ENCODE measurements at places on chromosomes 7 and 10. TPM values are rescaled to one million over a fixed set of nuclear protein-coding genes. Genes with fewer than 3 reads are reported as not detected.

- peaks cover 5% of the 10 kb centered on the region for H3K4me1 ChIP-seq
- DNase-seq = peak; percentile 23
- H3K36me3 ChIP-seq = no peaks in the 10 kb centered on the region
- H3K27ac ChIP-seq = no peak overlapping the region
- H3K4me3 ChIP-seq = no peak overlapping the region
- peaks cover 4% of the 10 kb centered on the region for H3K27me3 ChIP-seq
Measured at GRCh38 chr7:37832194-37832593, 16.2 kb upstream of the NME8 start.

HECW1 gene
- not detected for total RNA-seq

GRCh38 chr7:1320616-1321240 lies 88.1 kb downstream of the UNCX start:
- DNase-seq = no peak
- peaks cover 6% of the 10 kb centered on the region for H3K27me3 ChIP-seq
- H3K36me3 ChIP-seq = no peaks in the 10 kb centered on the region
- no peak overlapping the region for H3K4me3 ChIP-seq

- peaks cover 3% of the 10 kb centered on the region for H3K4me1 ChIP-seq
- no peak overlapping the region for H3K4me3 ChIP-seq
- DNase-seq = no peak
- no peaks in the 10 kb centered on the region for H3K27me3 ChIP-seq
- no peak overlapping the region for H3K27ac ChIP-seq
- no peaks in the 10 kb centered on the region for H3K36me3 ChIP-seq
Measured at GRCh38 chr10:3538291-3538655, 246.7 kb downstream of the KLF6 start.

CNPY1 gene
- total RNA-seq = not detected

GRCh38 chr10:102267748-102268147 lies 22.4 kb downstream of the GBF1 start:
- H3K36me3 ChIP-seq = peaks cover 12% of the 10 kb centered on the region
- peak overlapping the region; percentile 87 for H3K27ac ChIP-seq
- H3K4me1 ChIP-seq = peaks cover 67% of the 10 kb centered on the region

- H3K27me3 ChIP-seq = peaks cover 8% of the 10 kb centered on the region
- DNase-seq = no peak
- H3K36me3 ChIP-seq = no peaks in the 10 kb centered on the region
- H3K27ac ChIP-seq = no peak overlapping the region
- H3K4me1 ChIP-seq = no peaks in the 10 kb centered on the region
Measured at GRCh38 chr7:90532231-90532929, 62.9 kb downstream of the PTTG1IP2 start.

DNA sequence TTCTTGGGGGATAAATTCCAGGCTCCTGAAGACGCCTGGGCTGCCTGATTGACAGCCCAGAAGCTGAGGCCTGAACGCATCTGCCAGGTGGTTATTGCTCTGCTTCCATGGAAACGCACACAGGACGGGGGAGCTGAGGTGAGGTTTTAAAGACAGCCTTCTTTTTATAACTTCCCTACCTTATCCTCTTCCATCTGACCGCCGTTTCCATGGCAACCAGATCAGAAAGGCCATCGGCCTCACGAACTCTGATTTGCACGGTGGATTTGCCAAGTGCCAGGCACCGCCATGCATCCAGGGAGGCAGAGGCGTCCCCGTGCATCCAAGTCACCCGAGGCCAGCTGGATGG lies 260.9 kb downstream of the ADARB2 start:
- DNase-seq = no peak
- no peaks in the 10 kb centered on the region for H3K36me3 ChIP-seq
- no peaks in the 10 kb centered on the region for H3K4me1 ChIP-seq
- peaks cover 6% of the 10 kb centered on the region for H3K27me3 ChIP-seq

DNA sequence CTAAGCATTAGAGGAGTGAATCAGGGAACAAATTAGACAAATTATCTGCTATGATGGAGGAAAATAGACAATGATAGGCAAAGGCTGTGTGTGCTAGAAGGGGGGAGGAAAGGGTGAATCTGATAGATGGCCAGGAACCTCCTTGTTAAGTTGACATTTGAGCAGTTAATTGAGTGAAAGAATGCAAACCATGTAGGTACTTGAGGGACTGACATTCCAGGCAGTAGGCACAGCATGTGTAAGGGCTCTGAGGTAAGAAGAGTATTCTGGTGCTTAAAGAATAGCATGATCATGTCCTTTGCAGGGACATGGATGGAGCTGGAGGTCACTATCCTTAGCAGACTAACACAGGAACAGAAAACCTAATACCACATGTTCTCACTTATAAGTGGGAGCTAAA lies 48.6 kb upstream of the TES start:
- no peak for DNase-seq
- no peaks in the 10 kb centered on the region for H3K36me3 ChIP-seq
- H3K4me3 ChIP-seq = no peak overlapping the region
- peaks cover 1% of the 10 kb centered on the region for H3K4me1 ChIP-seq
- H3K27me3 ChIP-seq = peaks cover 16% of the 10 kb centered on the region

- H3K36me3 ChIP-seq = no peaks in the 10 kb centered on the region
- H3K27ac ChIP-seq = no peak overlapping the region
- peak overlapping the region; percentile 62 for H3K4me3 ChIP-seq
- H3K27me3 ChIP-seq = peaks cover 41% of the 10 kb centered on the region
Measured at GRCh38 chr10:79981450-79982361, 32.8 kb upstream of the SFTPD start.

CHAT gene
- total RNA-seq = not detected

TMEM225B gene
- 1.7 TPM for total RNA-seq

AKR1B15 gene
- not detected for total RNA-seq

ECHS1 gene
- 45.8 TPM for total RNA-seq

TRIM73 gene
- 2.6 TPM for total RNA-seq

GRCh38 chr10:43781480-43782361 lies 133.0 kb upstream of the ZNF32 start:
- H3K27me3 ChIP-seq = no peaks in the 10 kb centered on the region
- H3K27ac ChIP-seq = no peak overlapping the region
- H3K36me3 ChIP-seq = no peaks in the 10 kb centered on the region
- H3K4me3 ChIP-seq = no peak overlapping the region

CALML5 gene
- total RNA-seq = not detected

DNA sequence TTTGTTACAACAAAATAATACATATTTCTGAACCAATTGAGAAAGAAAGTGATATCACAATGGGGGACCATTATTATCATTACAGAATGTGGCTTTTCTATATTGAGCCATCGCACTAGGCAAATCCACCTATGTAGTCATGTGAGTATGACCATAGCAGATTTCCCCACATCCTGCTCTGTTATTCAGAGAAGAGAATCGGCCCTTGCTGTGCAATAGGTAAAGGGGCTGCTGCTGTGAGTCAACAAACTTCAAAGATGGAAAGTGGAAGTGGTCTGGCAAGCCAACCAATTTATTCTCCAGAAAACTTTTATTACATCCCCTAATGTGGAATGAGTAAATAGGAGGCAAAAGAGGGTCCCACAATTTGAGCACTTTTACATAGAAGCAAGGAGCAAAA lies 573.4 kb downstream of the ETV1 start:
- no peaks in the 10 kb centered on the region for H3K27me3 ChIP-seq
- no peaks in the 10 kb centered on the region for H3K4me1 ChIP-seq
- DNase-seq = no peak
- no peak overlapping the region for H3K27ac ChIP-seq
- no peak overlapping the region for H3K4me3 ChIP-seq
- H3K36me3 ChIP-seq = no peaks in the 10 kb centered on the region

SHH gene
- total RNA-seq = not detected

- no peak for DNase-seq
- H3K27me3 ChIP-seq = no peaks in the 10 kb centered on the region
- H3K4me3 ChIP-seq = no peak overlapping the region
- H3K27ac ChIP-seq = no peak overlapping the region
- H3K36me3 ChIP-seq = no peaks in the 10 kb centered on the region
- H3K4me1 ChIP-seq = no peaks in the 10 kb centered on the region
Measured at GRCh38 chr7:18768256-18768655, 272.7 kb downstream of the HDAC9 start.

GRCh38 chr10:128263891-128264688 lies 137.9 kb upstream of the MKI67 start:
- DNase-seq = peak; percentile 74
- H3K4me1 ChIP-seq = no peaks in the 10 kb centered on the region
- no peak overlapping the region for H3K27ac ChIP-seq

FAM25G gene
- total RNA-seq = not detected

DNA sequence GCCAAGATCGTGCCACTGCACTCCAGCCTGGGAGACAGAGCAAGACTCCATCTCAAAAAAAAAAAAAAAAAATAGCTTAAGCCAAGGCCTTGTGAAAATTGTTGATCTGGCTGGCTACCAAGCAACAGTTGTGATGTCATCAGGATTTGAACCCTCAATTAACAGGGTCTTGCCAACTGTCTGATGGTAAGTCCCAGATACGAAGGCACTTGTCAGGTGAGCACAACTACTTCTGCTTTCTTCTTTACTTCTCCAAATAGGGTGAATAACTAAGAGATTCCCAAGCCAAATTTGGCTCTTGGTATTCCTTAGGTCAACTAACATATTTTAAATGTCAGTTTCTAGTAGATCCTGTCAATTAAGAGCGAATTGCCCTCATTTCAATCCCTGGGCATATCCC lies 47.4 kb downstream of the ANKRD61 start:
- H3K4me3 ChIP-seq = no peak overlapping the region
- H3K4me1 ChIP-seq = peaks cover 7% of the 10 kb centered on the region
- H3K27me3 ChIP-seq = no peaks in the 10 kb centered on the region
- no peak overlapping the region for H3K27ac ChIP-seq
- DNase-seq = no peak

OR2A14 gene
- total RNA-seq = not detected

- DNase-seq = no peak
- H3K4me3 ChIP-seq = no peak overlapping the region
- no peak overlapping the region for H3K27ac ChIP-seq
- peaks cover 4% of the 10 kb centered on the region for H3K27me3 ChIP-seq
Measured at GRCh38 chr7:24477398-24478136, 95.7 kb upstream of the PALS2 start.

DNA sequence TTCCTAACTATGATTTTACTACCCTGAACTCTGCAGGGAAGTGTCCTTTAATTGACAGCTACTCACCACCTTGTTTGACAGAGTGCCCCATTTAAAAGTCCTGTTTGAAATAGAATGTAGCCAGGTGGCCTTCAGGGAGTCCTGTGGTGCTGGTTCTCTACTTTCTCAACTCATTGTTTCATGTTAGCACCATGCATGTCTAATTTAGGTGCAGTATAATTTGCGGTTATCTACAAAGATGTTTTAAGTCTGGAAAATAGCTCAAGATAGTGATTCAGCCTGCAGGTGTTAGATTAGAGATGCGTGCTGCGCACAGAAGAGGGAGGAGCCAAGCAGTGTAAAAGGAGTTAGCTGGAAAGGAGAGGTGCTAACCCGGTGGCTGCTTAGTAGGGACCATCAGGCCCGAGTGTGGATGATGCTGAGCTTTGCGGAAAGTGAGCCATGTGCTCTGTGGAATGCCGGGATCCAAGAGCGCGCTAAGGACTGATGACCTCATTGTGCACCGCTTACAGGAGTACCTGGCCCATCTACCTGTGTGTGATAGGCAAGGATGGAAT lies 1.2 kb downstream of the CCM2 start:
- peaks cover 25% of the 10 kb centered on the region for H3K36me3 ChIP-seq
- peak overlapping the region; percentile 88 for H3K4me3 ChIP-seq
- DNase-seq = peak; percentile 88
- no peaks in the 10 kb centered on the region for H3K27me3 ChIP-seq

GRCh38 chr7:101216001-101216859 lies 1.2 kb downstream of the PLOD3 start:
- H3K4me3 ChIP-seq = peak overlapping the region; percentile 89
- H3K36me3 ChIP-seq = peaks cover 4% of the 10 kb centered on the region
- no peak overlapping the region for H3K27ac ChIP-seq
- H3K27me3 ChIP-seq = no peaks in the 10 kb centered on the region
- H3K4me1 ChIP-seq = peaks cover 31% of the 10 kb centered on the region
- DNase-seq = no peak

GRCh38 chr7:127392566-127393367 lies at the start of gene ZNF800:
Gene ZNF800 (minus strand): TSS chr7:127392708. CDS start chr7:127391557, 1,151 bp downstream.
- peaks cover 61% of the 10 kb centered on the region for H3K4me1 ChIP-seq
- H3K27ac ChIP-seq = peak within 1 kb of the TSS; percentile 93
- no peaks in the 10 kb centered on the region for H3K27me3 ChIP-seq
- DNase-seq = peak; percentile 89

SLC16A12 gene
- total RNA-seq = not detected

DNA sequence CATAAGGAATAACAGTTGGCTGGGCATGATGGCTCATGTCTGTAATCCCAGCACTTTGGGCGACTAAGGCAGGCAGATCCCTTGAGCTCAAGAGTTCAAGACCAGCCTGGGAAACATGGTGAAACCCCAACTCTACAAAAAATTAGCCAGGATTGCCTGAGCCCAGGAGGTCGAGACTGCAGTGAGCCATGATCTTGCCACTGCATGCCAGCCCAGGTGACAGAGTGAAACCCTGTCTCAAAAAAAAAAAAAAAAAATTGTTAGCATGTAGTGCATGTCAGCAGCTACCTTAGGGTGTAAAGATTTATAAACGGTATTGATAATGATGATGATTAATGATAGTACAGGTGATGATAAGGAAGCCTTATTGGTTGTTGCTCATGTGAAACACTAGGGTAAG lies 331.2 kb upstream of the FZD1 start:
- H3K4me1 ChIP-seq = no peaks in the 10 kb centered on the region
- H3K27ac ChIP-seq = no peak overlapping the region
- no peaks in the 10 kb centered on the region for H3K27me3 ChIP-seq
- DNase-seq = no peak

LRRD1 gene
- total RNA-seq = not detected

- no peak for DNase-seq
- peaks cover 31% of the 10 kb centered on the region for H3K4me1 ChIP-seq
- peaks cover 68% of the 10 kb centered on the region for H3K27me3 ChIP-seq
- no peaks in the 10 kb centered on the region for H3K36me3 ChIP-seq
Measured at GRCh38 chr7:23469961-23470250, 385 bp downstream of the IGF2BP3 start.

All from activated naive CD4-positive, alpha-beta T cell treated with anti-CD3 and anti-CD28 coated beads for 36 hours (primary cell).